ENCODE measurements at places on chromosomes 2 and 18. TPM values are rescaled to one million over a fixed set of nuclear protein-coding genes. Genes with fewer than 3 reads are reported as not detected.

The HOXD9 gene
- 10.6 TPM for total RNA-seq

GRCh38 chr18:56462276-56462675, 176.1 kb downstream of the TXNL1 start:
- DNase-seq = no peak

DNA sequence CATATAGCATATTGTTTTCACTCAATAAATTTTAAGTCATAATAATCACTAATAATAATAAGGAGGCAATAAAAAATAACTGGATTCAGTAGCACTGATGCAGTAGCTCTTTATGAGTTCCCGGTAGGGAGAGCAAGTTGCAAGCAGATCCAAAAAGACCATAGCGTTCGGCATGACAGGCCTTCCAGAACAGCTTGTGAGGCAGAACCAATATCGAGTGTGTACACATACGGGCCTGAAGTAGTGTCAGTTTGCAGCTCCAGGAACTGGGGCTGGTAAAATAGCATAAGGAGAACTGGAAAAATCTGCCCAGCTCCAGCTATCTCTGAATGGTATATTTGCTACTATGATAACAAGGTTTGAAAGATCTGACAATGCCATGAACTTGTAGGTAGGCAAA, 1607.8 kb upstream of the PIK3C3 start:
- DNase-seq = no peak

DNA sequence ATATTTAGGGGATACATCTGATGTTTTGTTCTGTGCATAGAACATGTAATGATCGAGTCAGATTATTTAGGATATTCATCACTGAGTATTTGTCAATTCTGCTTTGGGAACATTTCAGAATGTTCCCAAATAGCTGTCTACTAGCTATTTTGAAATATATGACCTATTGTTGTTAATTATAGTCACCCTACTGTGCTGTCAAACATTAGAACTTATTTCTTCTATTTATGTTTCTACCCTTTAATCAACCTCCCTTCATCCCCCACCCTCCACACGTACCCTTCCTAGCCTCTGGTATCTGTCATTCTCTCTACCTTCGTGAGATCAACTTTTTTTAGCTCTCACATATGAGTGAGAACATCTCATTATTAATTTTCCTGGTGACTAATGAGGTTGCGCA, 40.9 kb downstream of the ANKRD12 start:
- no peak for DNase-seq

The ZNF236 gene
- 12.5 TPM for total RNA-seq

DNA sequence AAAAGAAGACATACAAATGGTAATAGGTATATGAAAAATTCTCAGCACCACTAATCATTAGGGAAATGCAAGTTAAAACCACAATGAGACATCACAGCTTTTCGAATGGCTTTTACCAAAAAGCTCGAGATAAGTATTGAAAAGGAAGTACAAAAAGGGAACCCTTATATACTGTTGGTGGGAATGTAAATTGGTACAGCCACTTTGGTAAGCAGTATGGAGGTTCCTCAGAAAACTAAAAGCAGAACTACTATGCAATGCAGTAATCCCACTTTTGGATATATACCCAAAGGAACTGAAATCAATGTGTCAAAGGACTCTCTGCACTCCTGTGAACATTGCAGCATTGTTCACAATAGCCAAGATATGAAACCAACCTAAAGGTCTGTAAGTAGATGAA, 107.5 kb upstream of the SPATS2L start:
- DNase-seq = no peak

DNA sequence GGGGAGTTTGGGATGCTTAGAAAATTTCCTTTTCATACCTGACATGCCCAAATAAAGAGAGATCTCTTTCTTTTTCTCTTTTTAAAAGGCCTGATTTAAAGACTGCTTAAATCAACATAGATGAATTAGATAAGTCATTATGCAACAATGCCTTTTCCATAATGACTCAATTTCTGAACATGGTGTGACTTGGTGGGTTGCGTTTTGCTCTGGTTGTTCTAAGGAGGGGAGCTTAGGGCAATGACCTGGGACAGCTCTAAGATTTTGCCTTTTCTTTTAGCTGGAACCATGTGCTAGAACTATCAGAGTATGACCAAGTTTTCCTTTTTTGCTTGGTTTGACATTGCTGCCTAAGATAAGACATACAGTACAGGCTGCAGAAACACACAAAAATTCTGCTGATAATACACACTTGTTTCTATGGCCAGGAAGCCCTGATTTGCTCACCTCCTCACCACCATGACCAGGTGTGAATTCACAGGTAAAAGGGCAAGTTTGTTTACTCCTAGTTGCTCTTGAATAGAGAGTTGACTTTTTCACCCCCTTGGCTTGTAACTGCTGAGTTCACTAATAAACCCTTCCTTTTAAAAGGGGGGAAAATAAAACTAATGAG, 58.1 kb upstream of the IL1RL1 start:
- DNase-seq = no peak

GRCh38 chr18:70423988-70424387, 135.1 kb downstream of the SOCS6 start:
- no peak for DNase-seq

The HAAO gene
- total RNA-seq = 1.6 TPM

- no peak for DNase-seq
Observed at GRCh38 chr2:191070276-191070675, 56.3 kb upstream of the STAT1 start.

The ASB18 gene
- not detected for total RNA-seq

- peak; percentile 63 for DNase-seq
Observed at GRCh38 chr2:178891265-178891958, 84.2 kb upstream of the TTN start.

- peak; percentile 53 for DNase-seq
Observed at GRCh38 chr2:121810959-121811853, 55.8 kb downstream of the TSN start.

GRCh38 chr2:28185891-28186290, 206.8 kb upstream of the FOSL2 start:
- peak; percentile 82 for DNase-seq

- DNase-seq = no peak
Observed at GRCh38 chr18:28063271-28063761, 113.6 kb downstream of the CDH2 start.

- DNase-seq = no peak
Observed at GRCh38 chr2:109287838-109288237, 158.8 kb downstream of the SH3RF3 start.

The COL4A3 gene
- under 0.01 TPM for total RNA-seq

DNA sequence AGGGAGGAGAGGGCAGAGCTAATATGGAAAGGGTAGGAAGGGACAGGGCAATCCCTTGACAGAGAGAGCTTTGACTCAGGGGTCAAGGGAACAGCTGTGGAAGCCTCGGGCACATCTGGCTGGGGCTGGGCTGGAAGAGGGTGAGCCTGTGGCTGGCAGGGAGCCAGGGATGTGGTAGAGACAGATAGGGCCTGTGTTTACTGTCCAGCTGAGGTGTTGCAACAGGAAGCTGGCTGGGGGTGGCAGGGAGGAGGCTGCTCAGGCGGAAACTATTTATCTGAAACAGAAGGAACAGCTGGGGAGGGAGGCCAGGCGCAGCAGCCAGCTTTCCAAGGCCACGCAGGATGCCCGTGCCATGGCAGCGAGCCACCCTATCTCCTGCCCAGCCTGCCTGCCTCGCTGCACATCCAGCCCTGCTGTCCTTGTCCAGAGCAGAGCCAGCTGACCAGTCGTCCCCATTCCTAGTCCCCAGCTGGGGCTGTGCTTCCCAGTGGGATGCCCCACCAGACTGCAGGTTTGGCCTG, 264.7 kb downstream of the CYP26B1 start:
- DNase-seq = peak; percentile 99

DNA sequence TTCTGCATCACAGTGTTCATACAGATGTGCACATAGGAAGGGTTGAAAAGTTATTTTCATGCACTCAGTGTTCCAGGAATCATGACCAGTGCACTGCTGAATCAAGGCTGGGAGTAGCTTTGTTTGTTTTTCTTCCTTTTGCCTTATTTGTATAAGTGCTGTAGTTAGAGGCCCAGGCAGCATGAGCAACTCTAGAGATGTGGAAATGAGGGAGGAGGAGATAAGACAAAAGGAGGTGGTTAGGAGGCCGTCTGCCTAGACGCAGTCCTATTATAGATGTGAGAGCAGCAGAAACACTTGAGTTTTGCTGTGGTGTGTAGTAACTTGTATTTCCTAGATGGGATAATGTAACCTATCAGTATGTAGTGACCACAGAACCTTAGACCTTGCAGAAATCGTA, 264.3 kb upstream of the RASGRP3 start:
- peak; percentile 92 for DNase-seq

- DNase-seq = no peak
Observed at GRCh38 chr2:101657787-101658186, 39.7 kb upstream of the MAP4K4 start.

DNA sequence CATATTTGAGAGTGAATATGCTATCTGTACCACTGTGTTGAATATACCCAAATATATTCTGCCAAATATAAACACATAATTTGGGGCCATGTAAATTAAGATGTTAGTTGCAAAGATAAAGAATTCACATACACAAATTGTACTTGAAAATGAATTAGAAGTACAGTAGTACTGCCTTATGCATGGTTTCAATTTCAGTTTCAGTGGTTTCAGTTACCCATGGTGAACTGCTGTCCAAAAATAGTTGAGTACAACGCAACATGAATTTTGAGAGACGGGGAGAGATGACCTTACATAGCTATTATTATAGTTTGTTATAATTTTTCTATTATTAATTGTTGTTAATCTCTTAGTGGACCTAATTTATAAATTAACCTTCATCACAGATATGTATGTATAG, 1313.0 kb upstream of the FAM98A start:
- no peak for DNase-seq

The CBLN2 gene
- total RNA-seq = 1.7 TPM

GRCh38 chr2:85582492-85582891, 1.7 kb upstream of the VAMP5 start:
- DNase-seq = no peak

The RAB6D gene
- total RNA-seq = under 0.01 TPM

The TPO gene
- not detected for total RNA-seq

The SERPINB7 gene
- total RNA-seq = 6.1 TPM

DNA sequence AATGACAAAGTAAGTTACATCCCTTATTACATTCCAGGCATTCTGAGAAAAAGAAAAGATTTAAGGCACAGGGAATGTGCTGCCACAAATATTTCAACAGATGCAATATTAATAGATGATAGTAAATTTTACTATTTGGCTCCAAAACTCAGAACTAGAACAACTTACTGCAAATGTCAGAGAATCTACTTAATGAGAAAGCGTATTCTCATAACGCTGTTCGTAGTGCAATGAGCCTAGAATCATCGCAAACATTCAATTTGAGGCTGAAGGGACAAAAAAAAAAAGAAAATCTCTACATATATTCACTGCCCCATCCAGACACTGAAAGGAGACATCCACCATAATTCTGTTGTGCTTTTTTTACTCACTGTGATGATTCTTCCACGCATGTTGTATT, 272.1 kb upstream of the DOK6 start:
- no peak for DNase-seq

DNA sequence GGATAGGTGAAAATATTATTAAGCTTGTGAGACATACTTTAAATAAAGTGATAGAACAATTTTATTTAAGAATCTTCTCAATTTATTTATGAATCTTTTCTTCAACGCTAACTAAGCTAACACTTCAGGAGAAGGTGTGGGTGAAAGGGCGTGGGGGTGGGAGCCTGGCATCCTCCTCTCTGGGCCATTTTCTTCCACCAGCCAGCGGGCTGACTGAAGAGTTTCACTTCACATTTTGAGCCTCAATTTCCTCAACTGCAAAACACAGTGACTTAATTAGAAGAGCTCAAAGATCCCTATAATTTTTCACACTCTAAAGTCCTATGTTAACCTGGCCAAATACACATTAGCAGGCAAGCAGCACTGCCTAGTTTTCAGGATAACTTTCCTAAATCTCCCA, 94.8 kb downstream of the FTCDNL1 start:
- DNase-seq = no peak

DNA sequence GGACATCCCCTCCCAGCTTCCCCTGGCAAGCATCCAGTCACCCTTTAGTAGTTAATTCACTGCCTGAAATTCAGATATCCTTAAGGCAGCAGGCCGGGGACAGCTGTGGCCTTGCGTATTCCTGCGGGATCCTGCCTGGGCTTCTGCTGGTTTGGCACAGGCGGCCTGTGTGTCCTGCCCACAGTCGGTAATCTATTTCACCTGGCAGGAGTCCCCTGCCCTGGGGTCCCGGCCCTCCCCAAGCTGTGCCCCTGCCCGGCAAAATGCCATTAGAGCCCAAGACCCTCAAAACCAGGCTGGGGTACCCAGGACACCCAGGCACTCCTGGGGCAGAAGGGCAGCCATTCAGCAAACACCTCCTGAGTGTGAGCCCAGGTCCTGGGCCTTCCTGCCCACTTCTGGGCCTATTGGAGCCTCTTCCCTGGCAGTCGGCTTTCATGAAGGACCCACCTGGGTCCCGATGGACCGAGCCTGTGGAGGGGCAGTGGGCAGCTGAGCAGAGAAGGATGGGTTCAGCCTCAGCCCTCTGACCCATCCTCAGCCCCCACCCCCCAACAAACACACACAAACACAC, 11.6 kb downstream of the CROCC2 start:
- no peak for DNase-seq

- no peak for DNase-seq
Observed at GRCh38 chr2:151200844-151201243, 60.8 kb downstream of the RBM43 start.

- no peak for DNase-seq
Observed at GRCh38 chr2:56449449-56449860, 265.7 kb downstream of the CCDC85A start.

DNA sequence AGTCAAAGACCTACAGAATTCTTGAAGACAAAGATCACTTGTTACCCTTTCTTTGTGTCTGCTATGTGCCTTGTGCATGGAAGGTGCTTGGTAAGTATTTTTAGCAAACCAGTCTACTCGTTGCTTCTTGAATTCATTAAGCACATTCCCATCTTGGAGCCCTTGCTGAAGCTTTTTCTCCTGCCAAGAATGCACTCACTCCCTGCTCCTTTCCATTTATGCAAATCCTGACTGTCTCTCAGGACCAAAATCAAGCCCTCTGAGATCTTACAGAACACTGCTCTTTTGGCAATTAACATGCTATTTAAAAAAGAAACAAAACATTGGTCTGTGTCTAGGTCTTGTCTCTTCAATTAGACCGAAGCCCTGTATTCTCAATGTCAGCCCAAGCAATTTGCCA, 75.8 kb downstream of the CLHC1 start:
- peak; percentile 59 for DNase-seq

The GCKR gene
- 0.32 TPM for total RNA-seq

The POTEJ gene
- total RNA-seq = not detected

The CROCC2 gene
- total RNA-seq = not detected

- DNase-seq = no peak
Observed at GRCh38 chr2:237253046-237253702, 160.8 kb downstream of the COL6A3 start.
